ENCODE measurements at places on chromosomes 5 and 9.

GRCh38 chr9:112571624-112572355, 85.2 kb downstream of the KIAA1958 start:
- DNase-seq: no peak

DNA sequence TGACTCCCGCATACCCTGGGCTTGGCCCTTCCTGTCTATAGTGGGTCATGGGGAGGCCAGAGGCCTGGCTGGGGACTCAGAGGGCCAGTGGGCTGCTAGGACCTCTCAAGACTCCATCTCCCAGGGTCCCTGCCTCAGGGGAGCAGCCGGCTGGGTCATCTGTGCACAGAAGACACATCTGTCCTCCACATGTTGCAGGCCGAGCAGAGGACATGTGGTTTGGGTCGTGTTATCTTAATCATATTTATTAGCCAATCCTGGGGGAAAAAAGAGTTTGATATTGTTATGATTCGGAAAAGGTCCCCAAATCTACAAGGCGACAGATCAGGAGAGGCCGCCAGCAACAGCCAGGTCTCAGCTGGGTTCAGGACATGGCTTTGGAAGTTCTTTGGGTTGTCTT, 14.4 kb downstream of the LMX1B start:
- no peak for DNase-seq

- peak; percentile 83 for DNase-seq
Measured at GRCh38 chr5:27706832-27707231, 668.4 kb upstream of the CDH9 start.

DNA sequence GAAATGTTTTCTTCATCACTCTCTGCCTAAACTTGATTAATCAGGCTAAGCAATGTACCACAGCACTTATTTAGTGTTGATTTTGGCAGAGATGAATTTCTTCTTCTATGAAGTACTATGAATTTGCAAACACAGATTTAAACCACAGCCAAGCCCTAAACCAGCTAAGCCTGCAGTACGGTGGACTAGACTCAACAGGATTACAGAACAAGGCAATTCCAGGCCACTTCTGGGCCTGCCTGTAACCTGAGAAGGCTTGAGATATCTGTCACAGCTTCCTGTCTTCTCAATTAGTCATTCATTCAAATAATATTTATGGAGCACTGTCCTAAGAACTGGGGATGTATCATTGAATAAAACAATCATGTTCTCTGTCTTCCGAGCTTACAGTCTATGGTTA, 32.4 kb upstream of the CAST start:
- DNase-seq: peak; percentile 86

DNA sequence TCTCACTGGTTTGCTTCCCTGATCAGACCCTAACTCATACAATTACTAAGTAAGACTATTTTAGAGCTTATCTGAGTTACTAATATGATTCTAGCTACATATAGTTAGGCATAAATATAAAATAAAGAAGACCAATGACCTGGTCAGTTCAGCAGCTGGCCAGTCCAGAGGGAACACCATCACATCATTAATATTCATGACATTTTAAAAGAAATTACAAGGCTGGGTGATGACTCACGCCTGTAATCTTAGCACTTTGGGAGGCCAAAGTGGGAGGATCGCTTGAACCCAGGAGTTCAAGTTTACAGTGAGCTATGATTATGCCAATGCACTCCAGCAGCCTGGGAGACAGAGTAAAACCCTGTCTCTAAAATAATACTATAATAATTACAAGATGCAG, 37.0 kb upstream of the CDC42SE2 start:
- DNase-seq: no peak

DNA sequence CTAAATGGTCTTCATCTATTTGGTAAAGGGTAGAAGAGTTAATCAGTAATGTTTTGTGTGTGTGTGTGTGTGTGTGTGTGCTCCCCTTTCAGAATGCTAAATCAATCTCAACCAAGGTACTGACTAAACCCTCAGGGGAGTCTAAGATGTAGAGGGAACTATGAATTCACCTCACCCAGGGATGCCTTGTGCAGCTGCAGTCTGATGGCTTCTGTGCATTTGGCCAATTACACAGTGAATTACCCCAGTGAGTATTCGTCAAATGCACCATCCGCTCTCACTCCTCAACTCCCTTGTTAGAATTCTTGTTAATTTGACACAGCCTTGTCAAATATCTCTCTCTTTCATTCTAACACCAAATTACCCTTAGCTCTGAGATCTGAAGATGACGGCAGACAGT, 234.6 kb downstream of the GABRB2 start:
- DNase-seq: peak; percentile 6

DNA sequence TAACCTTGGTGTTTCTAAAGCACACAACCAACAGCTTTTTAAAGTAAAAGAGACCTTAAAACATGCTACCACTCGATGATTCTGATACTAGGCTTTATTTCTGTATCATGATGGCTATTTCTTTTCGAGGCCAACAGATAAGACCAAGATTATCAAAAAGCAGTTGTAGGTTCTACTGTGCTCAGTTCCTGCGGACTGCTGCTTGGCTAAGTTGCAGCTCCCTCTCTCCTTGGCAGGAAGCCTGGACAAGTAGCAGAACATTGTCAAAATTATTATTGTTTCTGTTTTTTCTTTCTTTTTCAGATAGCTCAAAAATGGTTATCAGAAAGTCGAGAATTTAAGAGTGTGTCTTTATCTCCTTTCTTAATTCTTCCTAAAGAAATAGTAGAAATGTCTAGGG, 607.6 kb downstream of the PTPRD start:
- DNase-seq: no peak

- DNase-seq: no peak
Measured at GRCh38 chr9:134681061-134681661, 39.6 kb downstream of the COL5A1 start.

- DNase-seq: no peak
Measured at GRCh38 chr9:85702726-85703289, 38.9 kb downstream of the AGTPBP1 start.

- DNase-seq: no peak
Measured at GRCh38 chr5:72126796-72127195, 19.5 kb downstream of the MAP1B start.

GRCh38 chr5:67014957-67015400, 181.6 kb downstream of the CD180 start:
- DNase-seq: no peak

GRCh38 chr9:20985851-20986600, 45.4 kb downstream of the HACD4 start:
- DNase-seq: no peak

DNA sequence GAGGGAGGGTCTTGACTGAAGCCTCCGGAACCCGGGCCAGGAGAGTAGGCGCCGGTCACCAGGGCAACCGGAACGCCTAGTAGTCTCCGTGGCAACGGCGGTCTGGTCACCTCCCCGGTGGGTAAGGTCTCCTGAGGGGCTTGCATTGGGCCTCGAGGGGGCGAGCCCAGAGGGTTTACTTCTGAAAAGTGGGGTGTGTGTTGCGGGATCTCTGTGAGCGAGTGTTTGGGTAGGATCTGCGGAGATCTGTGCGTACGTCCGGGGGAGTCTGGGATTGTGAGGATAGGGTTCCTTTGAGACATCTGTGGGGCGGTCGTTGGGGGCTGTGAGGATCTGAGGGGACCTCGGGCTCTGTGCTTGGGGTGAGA, at the start of gene FAM221B:
TSS of gene FAM221B (minus strand) at position 17 of the 368 bp plus-strand sequence. CDS start 2,571 bp downstream, outside the sequence.
- DNase-seq: no peak

DNA sequence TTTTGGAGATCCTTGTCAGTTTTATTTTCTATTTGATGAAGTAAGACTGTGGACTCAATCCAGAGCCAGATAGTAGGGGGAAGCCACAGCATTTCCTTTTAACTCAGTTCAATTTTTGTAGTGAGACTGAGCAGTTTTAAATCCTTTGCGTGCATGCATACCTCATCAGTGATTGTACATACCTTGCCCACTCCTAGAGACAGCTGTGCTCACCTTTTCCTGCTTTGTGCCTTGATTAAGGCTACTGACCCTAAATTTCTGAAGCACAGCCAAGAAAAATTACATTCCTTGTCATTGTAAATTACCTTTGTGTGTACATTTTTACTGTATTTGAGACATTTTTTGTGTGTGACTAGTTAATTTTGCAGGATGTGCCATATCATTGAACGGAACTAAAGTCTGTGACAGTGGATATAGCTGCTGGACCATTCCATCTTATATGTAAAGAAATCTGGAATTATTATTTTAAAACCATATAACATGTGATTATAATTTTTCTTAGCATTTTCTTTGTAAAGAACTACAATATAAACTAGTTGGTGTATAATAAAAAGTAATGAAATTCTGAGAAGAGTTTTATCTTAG, 17.8 kb downstream of the DIMT1 start:
- peak; percentile 30 for DNase-seq

GRCh38 chr9:93041108-93041802, 17.2 kb upstream of the SUSD3 start:
- no peak for DNase-seq

DNA sequence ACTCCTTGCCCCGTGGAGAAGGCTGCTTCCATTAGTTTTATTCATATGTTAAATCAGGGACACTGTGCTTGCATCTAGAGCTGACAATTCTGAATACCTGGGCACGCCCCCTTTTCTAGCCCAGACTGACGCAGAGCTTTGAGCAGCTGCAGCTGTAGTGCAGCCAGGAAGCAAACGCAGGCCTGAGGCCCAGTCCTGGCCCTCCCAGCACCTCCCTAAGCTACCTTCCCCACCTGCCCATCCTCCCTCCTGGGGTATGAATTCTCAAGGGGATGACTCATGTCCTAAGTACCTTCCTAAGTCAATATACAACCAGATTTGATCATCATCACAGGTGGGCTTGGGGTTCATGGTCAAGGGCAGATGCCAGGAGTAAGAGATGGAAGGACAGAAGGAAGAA, 3.5 kb downstream of the PHF19 start:
- DNase-seq: peak; percentile 90

DNA sequence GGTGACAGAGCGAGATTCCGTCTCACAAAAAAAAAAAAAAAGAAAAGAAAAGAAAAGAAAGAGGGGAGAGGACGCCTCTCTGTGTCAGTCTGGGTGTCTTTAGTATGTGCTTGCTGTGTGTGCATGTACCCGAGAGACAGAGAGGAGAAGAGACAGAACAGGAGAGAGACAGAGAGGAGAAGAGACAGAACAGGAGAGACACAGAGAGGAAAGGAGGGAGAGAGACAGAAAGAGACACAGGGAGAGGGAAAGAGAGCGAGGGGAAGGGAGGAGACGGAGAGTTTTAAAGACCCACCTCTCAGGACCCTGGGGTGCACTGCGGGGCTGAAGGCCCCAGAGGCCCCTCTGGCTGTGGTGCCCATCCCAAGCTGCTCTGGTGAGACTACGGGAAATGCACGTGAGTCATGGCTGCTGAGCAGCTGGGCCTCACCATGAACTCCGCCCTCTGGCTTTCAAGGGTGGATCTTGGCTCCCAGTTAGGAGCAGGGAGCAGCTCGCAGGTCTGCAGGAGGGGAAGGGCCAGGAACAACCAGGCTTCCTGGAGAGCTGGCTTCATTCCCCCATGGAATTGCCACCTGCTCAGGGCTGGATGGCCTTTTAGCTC, 7.9 kb downstream of the SLC6A3 start:
- DNase-seq: peak; percentile 10

- peak; percentile 97 for DNase-seq
Measured at GRCh38 chr5:140131967-140132409, 6.3 kb downstream of the IGIP start.

DNA sequence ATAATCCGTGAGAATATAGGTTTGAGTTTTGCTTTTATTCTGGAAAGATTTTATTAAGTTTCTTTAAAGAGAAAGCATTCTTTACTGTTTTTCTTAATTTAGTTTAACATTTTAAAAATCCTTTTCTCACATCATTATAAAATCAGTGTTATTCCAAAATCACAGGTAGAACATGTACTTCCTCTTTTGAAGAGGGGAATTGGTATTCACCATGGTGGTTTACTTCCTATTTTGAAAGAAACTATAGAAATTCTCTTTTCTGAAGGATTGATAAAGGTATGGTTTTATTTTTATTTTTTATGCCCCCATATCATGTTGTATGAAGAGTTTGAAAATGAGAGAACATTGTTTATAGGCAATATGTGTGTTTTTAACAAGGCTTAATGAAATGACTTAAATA, 43.0 kb downstream of the MTREX start:
- no peak for DNase-seq

GRCh38 chr5:132483661-132484390, 6.7 kb downstream of the IRF1 start:
- DNase-seq: no peak

DNA sequence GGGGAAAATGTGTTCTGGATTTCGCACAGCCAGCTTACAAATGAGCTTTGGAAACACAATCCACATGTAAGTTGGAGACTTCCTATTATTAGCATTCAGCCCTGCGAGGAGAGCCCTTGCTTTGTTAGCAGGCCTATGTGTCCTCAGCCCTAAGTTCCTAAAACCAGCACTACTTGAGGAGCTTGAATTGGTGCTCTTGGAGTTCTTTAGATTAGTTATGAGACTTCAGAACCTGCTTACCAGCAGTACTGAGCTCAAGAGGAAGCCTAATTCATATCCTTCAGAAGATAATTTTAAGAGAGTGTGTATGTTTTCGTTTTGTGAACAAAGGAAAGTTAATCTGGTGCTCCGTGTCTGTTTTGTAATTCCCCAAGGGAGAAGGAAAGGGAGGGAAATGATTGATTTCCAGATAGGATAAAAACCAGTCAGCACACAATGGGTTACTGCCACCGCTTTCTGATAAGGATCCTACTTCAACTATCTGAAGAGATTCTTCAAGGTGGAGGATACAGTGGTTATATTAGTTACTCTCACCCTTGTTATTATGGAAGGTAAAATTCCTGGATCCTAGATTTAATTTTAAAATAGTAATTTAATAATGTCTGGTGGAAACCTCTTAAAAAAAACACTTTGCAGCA, 35.2 kb downstream of the PIK3R1 start:
- DNase-seq: no peak

DNA sequence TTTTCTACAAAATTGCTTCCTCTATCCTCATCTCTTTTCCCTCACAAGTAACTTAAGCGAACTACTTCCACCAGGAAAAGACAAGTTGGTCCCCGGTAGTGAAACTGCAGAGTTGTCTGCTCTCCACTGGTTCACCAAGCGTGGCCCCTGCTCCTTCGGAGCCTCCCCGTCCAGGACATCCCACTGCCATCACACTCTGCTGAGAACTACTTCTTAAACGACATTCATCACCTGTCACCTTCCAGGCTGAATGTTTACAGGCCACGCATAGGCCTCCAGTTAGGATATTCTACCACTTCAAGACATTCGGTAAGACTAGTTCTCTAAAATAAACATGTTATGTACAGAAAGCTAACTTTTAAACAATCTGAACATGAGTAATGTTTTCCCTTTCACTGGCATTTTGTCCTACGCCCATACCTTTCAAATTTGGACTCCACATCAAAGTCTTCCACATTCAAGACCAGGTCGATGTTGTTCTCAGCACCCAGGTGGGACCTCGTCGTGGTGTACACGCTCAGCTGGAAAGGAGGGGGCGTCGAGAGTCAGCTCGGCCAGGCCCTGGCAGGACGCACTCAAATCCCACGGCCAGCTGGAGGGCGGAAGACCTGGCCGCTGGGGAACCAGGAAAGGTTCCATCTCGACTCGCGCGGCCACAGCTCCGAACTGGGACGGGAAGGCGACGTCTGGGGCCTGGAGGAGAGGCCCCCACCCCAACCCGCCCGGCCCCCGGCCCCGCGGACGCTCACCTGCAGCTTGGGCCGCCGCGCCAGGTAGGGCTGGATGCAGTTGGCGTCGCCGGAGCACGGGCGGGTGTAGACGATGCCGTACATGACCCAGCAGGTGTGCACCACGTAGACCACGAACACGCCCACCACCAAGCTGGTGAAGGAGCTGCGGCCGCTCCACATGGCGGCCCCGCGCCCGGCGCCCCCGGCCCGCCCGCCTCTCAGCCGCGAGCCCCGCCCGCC, 683 bp downstream of the CLPTM1L start:
- DNase-seq: peak; percentile 7
